Activated CD8-positive, alpha-beta memory T cell treated with anti-CD3 and anti-CD28 coated beads, Interleukin-2, amount 10 ng/mL, durations not matched to agents 7 days and 5 days (primary cell): ENCODE measurements at places on chromosomes 1 and 21. TPM values are rescaled to one million over a fixed set of nuclear protein-coding genes. Genes with fewer than 3 reads are reported as not detected.

Gene OR2T11
- not detected for total RNA-seq

DNA sequence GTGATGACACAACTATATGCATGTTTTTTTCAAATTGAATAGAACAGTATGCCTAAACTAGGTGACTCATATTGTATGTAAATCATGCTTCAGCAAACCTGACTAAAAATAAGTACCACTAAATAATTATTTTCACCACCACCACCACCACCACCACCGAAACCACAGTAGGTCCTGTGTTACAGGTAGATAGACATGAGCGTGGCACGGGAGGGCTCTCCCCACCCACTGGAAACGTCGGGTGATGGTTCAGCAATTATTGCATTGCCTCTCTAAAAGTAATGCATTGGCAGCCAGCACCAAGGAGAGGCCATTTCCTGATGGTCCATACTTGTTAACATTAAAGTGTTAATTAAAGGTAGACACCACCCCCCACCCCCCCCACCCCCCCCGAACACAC lies 297.0 kb upstream of the NCAM2 start:
- no peak overlapping the region for H3K27ac ChIP-seq
- H3K4me3 ChIP-seq: no peak overlapping the region
- H3K36me3 ChIP-seq: no peaks in the 10 kb centered on the region
- DNase-seq: no peak

GRCh38 chr1:78121710-78122109 lies 75.9 kb downstream of the GIPC2 start:
- H3K27me3 ChIP-seq: peaks cover 5% of the 10 kb centered on the region
- H3K4me1 ChIP-seq: no peaks in the 10 kb centered on the region
- H3K4me3 ChIP-seq: no peak overlapping the region
- DNase-seq: no peak
- H3K36me3 ChIP-seq: no peaks in the 10 kb centered on the region

DNA sequence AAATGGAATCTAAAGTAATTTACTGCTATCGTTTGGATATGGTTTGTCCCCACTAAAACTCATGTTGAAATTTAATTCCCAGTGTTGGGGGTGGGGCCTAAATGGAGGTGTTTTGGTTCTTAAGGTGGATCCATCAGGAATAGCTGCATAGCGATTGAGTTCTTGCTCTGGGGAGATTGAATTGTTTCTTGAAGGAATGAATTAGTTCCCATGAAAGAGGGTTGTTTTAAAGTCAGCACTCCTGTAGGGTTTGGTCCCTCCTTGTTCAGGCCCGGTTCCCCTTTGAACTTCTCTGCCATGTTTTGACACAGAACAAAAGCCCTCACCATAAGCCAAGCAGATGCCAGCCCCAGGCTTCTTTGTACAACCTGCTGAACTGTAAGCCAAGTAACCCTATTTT lies 170.9 kb downstream of the COL11A1 start:
- H3K36me3 ChIP-seq: no peaks in the 10 kb centered on the region
- H3K4me1 ChIP-seq: no peaks in the 10 kb centered on the region
- H3K27ac ChIP-seq: no peak overlapping the region
- no peak for DNase-seq
- H3K4me3 ChIP-seq: no peak overlapping the region

GRCh38 chr1:43773821-43774220 lies 66.5 kb downstream of the ST3GAL3 start:
- H3K27ac ChIP-seq: no peak overlapping the region
- peaks cover 2% of the 10 kb centered on the region for H3K4me1 ChIP-seq
- peaks cover 22% of the 10 kb centered on the region for H3K36me3 ChIP-seq
- H3K4me3 ChIP-seq: no peak overlapping the region
- no peak for DNase-seq

DNA sequence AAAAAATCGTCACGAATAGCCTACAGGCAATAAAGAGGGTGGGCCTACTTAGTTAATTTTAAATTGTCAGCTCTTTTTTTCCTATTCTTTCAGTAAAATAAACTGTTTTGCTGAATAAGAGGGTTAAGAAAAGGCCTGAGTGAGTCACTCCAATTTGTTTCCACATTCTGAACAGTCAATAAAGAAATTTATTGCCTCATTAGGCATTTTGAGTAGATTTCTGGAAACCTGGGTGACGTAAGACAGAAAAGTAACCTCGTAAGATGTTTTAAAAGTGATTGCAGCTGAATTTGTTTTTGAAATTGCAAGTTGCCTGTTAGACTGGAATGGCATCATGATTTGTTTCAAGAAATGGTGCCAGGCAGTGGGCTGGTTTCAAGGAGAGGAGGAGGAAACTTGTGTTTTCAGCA lies 439.3 kb downstream of the USP25 start:
- no peaks in the 10 kb centered on the region for H3K27me3 ChIP-seq
- no peak overlapping the region for H3K4me3 ChIP-seq
- no peaks in the 10 kb centered on the region for H3K36me3 ChIP-seq
- no peak for DNase-seq
- no peak overlapping the region for H3K27ac ChIP-seq
- no peaks in the 10 kb centered on the region for H3K4me1 ChIP-seq

DNA sequence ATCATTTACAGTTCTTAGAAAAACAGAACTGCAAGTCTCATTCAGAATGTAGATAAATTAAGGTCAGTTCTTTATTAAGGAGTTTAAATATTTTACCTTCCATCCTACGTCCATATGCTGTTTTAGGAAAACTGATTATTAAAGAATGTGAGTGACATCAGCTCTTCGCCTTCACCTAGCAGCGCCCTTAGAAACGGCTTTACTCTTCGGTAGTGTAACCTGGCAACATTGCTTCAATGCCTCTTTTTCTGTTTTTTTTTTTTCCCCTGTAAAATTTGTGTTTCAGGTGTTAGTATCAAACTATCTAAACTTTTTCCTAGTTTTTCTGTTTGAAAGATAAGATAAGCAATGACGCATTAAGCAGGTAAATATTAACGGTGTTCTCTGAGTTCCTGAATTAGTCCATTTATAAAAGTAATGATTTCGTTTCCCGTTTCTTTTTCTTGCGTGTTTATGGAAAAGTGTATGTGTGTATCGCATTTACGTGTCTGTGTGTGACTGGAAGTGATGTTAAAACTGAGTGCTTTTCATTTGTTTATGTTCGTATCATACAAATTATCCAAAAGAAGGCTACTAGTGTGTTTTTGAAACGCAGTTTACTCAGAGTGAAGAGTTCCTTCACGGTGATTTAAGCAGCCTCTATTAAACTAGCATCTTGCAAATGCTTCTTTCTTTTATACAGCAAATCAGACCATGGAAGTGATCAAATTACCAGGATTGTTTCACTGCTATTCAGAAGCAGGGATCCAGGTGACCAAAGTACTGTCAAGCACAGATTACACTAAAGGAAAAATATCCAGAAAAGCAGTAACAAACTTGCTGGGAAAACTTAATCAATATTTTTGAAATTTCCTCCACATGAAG lies 139.0 kb downstream of the SDCCAG8 start:
- no peak overlapping the region for H3K27ac ChIP-seq
- no peaks in the 10 kb centered on the region for H3K36me3 ChIP-seq
- H3K4me1 ChIP-seq: peaks cover 9% of the 10 kb centered on the region
- no peak for DNase-seq
- no peaks in the 10 kb centered on the region for H3K27me3 ChIP-seq

GRCh38 chr1:241627453-241628259 lies 12.5 kb downstream of the CHML start:
- peaks cover 9% of the 10 kb centered on the region for H3K36me3 ChIP-seq
- peak overlapping the region; percentile 65 for H3K27ac ChIP-seq
- DNase-seq: peak; percentile 53
- H3K4me1 ChIP-seq: peaks cover 12% of the 10 kb centered on the region

- DNase-seq: no peak
- peaks cover 39% of the 10 kb centered on the region for H3K27me3 ChIP-seq
- H3K27ac ChIP-seq: no peak overlapping the region
- H3K36me3 ChIP-seq: no peaks in the 10 kb centered on the region
- H3K4me3 ChIP-seq: no peak overlapping the region
Observed at GRCh38 chr1:204079608-204079999, 6.7 kb downstream of the SOX13 start.

DNA sequence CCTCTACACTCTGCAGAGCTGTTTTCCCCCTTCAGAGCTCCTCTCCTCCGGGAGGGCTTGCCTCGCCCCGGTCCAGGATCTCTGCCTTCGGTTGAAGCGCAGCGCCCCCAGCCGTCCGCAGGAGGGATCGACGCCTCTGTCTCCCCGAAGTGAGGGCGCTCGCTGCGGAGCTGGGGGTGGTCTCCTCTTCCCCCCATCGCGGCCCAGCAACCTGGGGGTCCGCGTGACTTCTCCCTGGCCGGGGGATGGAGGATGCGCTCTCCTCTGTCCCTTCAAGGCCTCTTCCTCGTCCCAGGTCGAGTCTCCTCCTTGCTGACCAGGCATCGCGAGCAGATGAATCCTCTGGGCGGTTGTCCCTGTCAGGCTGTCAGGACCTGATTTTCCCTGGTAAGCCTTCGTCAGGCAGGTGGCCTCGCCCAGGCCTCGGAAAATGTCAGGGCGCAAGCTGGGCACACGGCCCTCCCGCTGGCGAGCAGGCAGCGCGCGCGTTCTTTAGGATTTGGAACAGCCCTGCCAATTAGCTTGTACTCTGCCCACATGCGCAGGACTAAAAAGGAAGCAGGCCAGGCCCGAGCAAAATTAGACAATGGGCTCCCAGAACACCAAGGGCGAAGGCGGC lies 90.5 kb downstream of the EDEM3 start:
- H3K27me3 ChIP-seq: peaks cover 7% of the 10 kb centered on the region
- no peak overlapping the region for H3K4me3 ChIP-seq
- peaks cover 3% of the 10 kb centered on the region for H3K4me1 ChIP-seq
- H3K27ac ChIP-seq: no peak overlapping the region
- no peaks in the 10 kb centered on the region for H3K36me3 ChIP-seq

DNA sequence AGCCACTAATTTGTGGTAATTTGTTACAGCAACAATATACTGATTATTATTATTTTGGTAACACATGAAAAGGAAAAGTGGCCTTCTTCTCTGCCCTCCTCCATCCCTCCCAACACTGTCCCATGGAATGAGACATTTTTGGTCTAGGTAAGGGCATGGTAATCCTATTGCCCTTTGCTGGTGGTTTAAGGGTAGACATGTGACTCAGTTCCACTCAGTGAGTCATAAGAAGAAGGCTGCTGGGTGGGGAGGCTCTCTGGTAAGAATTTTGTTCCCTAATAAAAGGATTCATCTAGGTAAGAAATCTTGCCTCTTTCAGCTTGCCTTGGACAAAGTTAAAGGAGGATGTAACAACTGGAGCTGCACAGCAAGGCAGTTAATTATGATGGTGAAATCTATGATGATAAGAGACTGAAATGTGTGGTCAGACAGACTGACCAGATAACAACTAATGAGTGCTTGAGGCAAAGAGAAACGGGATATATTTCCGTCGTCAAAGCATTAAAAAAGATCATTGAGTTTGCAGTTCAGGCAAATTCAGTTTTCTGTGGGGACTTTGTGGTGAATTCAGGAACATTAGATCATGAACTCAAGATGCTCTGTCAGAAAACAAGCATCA lies 232.0 kb upstream of the KCNK2 start:
- no peaks in the 10 kb centered on the region for H3K27me3 ChIP-seq
- no peaks in the 10 kb centered on the region for H3K4me1 ChIP-seq
- DNase-seq: no peak
- H3K36me3 ChIP-seq: no peaks in the 10 kb centered on the region
- H3K4me3 ChIP-seq: no peak overlapping the region

- H3K36me3 ChIP-seq: peaks cover 42% of the 10 kb centered on the region
- peaks cover 45% of the 10 kb centered on the region for H3K4me1 ChIP-seq
- H3K27me3 ChIP-seq: no peaks in the 10 kb centered on the region
- no peak for DNase-seq
- peak overlapping the region; percentile 36 for H3K27ac ChIP-seq
Observed at GRCh38 chr1:27884006-27884954, 11.9 kb downstream of the THEMIS2 start.

DNA sequence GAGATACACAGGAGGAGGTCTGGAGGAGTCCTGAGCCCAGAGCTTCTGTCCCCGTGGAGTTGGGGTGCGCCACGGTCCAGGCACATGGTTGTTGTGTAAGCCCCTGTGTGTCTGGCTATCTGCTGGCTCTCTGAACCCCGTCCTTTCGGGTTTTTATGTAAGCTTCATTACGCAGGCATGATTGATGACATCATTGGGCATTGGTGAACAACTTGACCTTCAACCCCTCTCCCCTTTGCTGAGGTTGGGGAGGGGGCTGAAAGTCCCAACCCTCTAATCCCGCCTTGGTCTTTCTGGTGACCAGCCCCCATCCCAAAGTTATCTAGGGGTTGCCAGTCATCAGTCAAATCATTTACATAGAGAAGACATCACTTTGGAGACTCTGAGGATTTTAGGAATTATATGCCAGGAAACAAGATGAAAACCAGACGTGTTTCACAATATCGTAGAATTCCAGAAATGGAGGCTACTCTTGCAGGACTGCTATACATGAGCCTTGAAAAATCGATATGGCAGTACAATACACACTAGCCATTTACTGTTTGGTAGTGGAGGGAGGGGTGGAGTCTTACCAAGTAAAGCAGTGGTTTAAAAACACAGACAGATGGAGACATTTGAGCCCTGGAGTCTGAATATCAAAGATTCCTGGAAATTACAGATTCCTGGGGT lies 69.8 kb upstream of the SCAF4 start:
- H3K27me3 ChIP-seq: peaks cover 3% of the 10 kb centered on the region
- no peak overlapping the region for H3K4me3 ChIP-seq
- no peak for DNase-seq
- H3K36me3 ChIP-seq: no peaks in the 10 kb centered on the region
- H3K27ac ChIP-seq: no peak overlapping the region
